Activated CD8-positive, alpha-beta memory T cell treated with anti-CD3 and anti-CD28 coated beads for 1 hour (primary cell): ENCODE measurements at places on chromosomes 4 and X.

GRCh38 chr4:151644622-151645021 lies 116.2 kb downstream of the GATB start:
- no peak for DNase-seq

GRCh38 chrX:64204701-64205440 lies 637 bp downstream of the AMER1 start:
- no peak for DNase-seq

DNA sequence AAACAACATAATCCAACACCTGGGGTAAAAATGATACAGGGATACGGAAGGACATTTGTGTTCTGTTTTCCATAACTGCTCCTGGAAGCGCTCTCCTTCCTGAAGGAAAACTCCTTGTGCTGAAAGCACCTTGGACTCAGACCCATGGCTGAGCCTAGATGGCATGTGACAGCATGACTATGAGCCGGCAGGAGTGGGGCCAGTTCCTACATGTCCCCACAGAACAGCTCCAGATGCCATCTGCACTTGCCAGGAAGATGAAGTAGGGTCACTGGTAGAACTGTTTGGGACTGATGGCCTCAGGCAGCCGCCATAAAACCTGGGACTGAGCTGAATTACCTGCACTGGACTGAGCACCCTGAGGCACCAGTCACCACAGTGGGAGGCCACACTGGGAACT lies 56.0 kb upstream of the BCLAF3 start:
- DNase-seq: no peak

- DNase-seq: no peak
Measured at GRCh38 chrX:54715621-54716020, 82.4 kb downstream of the ITIH6 start.

- DNase-seq: no peak
Measured at GRCh38 chr4:38185406-38186144, 225.4 kb downstream of the PTTG2 start.
